ENCODE measurements at places on chromosomes 11 and 22.

DNA sequence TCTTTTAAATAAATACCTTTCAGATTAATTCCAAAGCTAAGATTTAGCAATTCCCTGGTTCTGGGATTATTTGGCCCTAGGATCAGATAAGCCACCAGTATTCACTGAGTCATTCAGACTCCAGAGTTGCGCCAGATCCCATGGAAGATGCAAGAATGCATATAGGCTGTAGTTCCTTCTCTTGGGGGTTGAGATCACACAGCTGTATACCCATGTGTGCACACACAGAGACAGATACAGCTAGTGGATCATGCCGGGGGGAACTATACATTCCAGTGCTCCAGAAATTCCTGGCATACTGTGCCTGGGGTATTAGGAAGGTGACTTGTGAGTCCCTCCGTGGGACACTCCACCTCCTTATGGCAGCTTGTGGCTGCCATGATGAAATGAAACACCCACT, 75.4 kb downstream of the ZBTB16 start:
- DNase-seq = no peak

DNA sequence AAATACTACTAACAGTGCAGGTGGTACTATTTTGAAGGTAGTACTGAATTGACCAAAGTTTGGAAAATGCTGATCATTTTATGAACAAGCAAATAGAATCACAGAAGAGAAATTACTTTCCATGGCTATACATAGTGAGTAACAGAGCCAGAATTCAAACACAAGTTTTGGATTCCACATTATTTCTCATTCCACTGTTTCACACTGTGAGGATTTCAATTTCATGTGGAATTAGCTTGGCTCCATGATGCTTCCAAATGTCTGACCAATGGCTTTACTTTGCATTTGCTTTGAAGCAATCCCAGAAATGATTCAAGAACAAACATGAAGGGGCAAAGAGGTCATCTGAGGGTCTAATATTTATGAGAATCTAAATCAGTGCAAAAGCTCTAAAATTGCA, 98.1 kb downstream of the BBOX1 start:
- no peak for DNase-seq

DNA sequence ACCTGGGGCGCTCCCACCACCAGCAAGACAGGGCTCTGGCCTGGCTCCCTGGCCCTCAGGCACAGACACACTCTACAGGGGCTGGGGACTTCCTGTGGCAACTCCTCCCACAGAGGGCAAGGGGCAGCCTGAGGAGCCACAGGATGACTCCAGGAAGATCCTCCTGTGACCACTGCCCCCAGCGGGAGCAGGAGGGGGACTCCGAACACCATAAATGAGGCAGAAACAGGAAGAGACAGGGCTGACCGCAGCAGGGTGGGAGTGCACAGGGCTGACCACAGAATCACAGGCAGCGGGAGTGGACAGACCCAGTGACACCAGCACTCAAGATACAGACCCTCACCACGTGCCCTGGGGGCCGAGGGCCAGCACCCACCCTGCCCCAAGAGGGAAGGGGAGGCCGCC, 10.8 kb downstream of the ARAP1 start:
- DNase-seq = no peak

DNA sequence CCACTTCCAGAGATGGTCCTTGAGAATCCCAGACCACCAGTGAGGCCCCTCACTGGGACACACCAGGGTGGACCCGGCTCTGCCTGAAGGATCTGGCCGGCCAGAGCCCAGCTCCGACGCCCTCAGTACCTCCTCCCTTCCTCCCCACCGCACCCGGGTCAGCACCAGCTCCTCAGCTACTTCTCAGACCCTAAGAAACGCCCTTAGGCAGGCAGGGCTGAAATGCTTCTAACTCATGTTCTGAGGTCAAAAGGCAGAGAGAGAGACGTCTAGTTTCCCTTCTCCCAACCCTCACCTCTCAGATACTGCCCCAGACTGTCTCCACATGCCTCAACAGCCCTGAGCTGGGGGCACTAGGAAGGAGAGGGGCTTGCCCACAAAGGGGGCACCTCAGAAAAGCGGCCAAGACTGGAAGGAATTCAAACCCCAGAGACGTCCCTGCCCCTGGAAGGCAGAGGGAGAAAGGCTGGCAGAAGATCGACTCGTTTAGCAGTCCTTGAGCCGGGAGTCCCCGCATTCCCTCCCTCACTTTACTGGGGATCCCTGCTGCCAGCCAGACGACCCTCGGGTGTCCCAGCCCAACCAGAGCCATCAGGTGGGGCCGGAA, 539 bp downstream of the USH1C start:
- DNase-seq = no peak

- DNase-seq = no peak
Measured at GRCh38 chr22:45673482-45674175, 2.0 kb downstream of the ATXN10 start.

DNA sequence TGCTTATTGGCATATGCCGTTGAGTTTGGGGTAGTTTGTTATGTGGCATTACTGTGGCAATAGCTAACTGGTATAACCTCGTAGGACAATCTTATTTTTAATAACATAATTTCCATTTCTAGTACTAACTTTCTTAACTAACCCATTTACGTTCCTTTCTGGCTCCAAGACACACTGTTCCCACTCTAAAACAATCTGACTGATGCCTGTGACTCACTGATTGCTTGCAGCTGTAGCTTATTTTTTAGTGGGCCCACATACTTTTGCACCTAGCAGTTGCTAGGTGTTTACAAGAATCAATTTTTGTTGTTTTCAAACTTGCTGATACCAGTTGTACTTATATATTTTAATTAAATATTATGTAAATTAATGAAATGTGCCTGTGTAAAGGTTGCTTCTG, 52.2 kb downstream of the FAT3 start:
- DNase-seq = no peak

GRCh38 chr11:35177370-35177769, 38.4 kb downstream of the CD44 start:
- DNase-seq = no peak

DNA sequence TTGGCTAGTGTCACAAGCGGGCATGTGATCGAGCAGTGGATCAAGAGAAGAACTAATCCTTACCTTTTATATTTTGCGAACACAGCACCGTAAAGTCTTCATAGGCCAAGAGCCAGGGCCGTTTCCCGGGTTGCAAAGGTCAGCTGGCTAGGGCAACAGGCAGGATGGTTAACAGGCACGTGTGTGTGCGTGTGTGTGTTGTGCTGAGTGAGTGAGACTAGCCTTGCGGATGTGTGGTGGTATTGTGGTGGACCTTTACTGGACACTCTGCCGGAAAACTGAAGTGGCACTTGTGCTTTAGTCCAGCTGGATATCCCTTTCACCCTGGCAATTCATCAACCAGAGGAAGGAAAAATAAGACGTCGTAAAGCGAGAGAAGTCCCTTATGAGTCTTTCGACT, 176.7 kb downstream of the BCR start:
- no peak for DNase-seq

DNA sequence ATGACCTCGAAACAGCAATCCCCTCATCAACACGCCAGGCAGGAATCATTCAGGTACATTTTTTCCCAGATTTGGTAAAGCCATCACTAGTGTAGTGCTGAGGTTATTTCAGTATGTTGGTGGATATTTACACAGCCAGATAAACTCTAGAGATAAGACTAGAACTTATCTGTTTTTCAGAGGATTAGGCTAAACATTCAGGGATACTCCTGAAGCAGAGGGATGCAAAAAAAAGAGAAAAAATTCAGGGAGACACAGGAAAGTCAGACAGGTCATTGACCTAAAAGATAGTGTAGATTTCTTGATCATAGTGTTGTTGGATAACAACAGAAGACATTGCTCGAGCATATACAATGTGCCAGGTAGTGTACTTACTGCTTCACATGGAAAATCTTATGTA, 93.2 kb downstream of the ATM start:
- no peak for DNase-seq

GRCh38 chr11:118111744-118112035, 24.9 kb upstream of the SMIM35 start:
- no peak for DNase-seq

DNA sequence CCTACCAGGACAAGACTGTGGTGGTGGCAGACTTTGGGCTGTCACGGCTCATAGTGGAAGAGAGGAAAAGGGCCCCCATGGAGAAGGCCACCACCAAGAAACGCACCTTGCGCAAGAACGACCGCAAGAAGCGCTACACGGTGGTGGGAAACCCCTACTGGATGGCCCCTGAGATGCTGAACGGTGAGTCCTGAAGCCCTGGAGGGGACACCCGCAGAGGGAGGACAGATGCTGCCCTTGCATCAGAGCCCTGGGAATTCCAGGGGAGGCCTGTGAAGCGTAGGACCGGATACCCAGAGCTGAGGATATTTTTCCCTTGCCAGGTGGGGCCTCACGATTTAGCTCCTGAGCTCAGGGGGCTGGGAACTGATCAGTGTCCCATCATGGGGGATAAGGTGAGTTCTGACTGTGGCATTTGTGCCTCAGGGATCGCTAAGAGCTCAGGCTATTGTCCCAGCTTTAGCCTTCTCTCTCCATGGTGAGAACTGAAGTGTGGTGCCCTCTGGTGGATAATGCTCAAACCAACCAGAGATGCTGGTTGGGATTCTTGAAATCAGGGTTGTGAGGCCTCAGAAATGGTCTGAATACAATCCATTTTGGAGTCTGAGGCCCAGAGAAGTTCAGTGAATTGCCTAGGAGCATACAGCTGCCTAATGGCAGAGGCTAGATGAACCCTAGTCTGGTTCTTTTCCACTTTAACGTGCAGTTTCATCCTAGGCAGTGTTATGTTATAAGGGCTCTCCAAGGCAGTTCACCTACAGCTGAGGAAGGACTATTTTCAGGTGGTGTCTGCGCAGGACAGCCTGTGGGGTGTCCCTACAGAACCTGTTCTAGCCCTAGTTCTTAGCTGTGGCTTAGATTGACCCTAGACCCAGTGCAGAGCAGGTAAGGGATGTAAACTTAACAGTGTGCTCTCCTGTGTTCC, 19.5 kb downstream of the PIK3IP1 start:
- DNase-seq = peak; percentile 54

DNA sequence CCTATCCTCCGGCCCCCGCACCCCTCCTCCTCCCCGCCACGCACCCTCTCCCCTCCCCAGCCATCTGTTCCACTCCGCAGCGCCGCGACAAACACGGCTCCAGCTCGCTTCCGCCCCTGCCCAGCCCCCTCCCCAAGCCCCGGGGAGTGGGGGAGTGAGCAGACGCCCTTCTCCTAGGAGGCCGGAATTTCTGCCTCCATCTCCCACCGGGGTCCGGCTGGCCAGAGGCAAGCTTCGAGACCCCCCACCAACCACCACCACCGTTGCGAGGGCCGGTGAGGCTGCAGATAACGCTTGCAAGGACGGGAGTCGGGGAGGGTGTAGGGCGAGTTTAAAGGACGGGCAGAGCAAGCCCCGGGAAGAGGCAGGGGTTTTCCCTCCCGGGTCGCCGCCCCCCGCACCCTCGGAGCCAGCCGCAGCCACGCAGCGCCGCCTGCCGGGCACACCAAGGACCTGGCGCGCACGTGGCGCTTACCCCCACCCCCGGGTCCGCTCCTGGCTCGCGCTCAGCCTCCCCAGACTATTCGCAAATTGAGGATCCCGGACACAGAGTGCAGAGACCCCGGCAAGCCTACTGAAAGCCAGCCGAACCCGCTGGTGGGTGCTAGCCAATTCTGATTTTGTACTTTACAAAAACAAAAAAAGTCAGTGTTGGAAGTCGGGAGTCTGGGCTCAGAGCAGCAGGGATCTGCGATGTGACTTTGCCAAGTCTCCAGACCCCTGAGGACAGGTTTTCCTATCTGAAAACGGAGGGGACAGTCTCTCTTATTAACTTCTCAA, 22.6 kb downstream of the RTN4RL2 start:
- peak; percentile 71 for DNase-seq

- no peak for DNase-seq
Measured at GRCh38 chr11:92852229-92852628, 117.2 kb upstream of the MTNR1B start.

DNA sequence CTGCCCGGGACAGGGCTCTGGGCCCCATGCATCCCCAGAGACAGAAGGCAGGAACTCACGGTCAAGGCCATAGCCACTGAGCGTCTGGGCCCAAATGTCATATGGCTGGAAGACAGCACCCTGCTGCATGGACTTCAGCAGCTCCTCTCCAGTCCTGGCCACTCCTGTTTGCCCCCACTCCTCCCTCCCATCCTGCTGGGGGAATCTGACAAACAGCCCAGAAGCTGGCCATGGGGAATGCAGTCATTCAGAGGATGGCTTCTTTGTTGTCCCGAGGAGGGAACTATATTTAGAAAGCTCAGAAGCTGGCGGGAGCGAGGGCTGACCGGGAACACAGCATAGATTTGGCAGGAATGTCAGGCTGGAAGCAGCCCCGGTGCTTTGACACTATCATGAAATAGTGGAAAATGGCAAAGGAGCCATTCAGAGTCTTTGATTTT, 35.0 kb downstream of the DKK3 start:
- DNase-seq = no peak

GRCh38 chr22:23537416-23537815, 42.7 kb downstream of the IGLL1 start:
- no peak for DNase-seq

All from activated T-cell treated with anti-CD3 and anti-CD28 coated beads, Interleukin-2, amount 50 U/mL, for 1 hour (primary cell).